Kidney (tissue), 22 donors: ENCODE measurements at places on chromosomes 13 and 19. TPM values are rescaled to one million over a fixed set of nuclear protein-coding genes. Genes with fewer than 3 reads are reported as not detected.

Gene PLA2G4C
- 16.5 TPM for total RNA-seq

Gene ALOX5AP
- total RNA-seq = 25.0 TPM

Gene ZNF439
- 13.2 TPM for total RNA-seq

Gene KLK6
- 15.0 TPM for total RNA-seq

Gene SIGLEC11
- 1.2 TPM for total RNA-seq

Gene OR7A17
- total RNA-seq = not detected

Gene RNF17
- not detected for total RNA-seq

Gene OR7C1
- total RNA-seq = 0.19 TPM

DNA sequence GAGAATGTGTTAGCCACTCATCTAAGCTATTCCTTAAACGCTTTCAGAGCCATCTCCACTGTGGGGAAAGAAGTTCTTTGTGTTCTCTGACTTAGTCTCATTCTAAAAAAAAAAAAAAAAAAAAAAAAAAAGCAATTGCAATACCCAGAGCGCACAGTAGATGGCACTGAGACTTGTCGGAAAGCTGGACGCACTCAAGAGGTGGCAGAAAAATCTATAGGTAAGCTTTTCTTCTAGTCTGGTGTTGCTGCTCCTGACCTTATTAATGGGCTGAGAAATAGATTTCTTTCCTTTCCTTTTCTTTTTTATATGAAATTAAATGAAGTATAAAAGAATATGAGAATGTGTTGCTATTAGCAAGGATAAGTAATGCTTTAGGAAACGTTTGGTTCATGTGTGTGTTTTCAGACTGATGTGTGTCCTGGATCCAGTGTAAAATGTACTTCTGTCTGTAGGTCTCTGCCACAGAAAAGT, 4.7 kb upstream of the GJB2 start:
- DNase-seq = peak; percentile 74

- no peak for DNase-seq
Observed at GRCh38 chr19:36514012-36514612, 14.0 kb downstream of the ZNF260 start.

DNA sequence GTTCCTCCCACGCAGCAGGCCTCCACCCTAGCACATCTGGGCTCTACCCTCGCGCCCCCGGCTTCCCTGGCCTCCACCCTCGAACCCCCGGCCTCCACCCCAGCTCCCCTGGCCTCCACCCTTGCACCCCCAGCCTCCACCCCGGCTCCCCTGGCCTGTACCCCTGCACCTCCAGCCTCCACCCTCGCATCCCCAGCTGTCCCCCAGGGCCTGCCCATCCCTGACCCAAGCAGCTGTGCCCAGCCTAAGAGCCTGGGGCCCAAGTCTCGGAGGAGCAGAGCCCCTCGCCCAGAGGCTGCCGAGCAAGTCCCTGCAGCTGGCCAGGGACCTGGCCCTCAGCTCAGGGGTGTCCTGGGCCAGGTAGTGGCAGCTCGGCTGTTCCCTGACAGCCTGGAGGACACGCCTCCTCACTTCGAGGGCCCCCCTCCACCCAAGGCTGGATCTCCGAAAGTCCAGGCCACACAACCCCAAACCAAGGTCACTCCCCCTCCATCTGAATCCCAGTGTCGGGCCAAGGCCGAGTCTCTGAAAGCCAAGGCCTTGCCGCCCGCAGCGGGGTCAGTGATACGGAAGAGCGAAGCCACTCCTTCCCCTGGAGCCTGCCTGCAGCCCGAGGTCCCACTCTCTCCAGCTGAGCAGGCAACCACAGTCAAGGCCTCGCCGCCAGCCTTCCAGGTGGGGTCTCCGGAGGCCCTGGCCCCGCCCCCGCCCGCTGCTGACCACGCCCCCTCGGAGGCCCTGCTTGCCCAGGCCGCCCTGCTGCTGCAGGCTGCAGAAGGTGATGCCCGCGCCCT, 7.9 kb upstream of the ARHGAP33 start:
- DNase-seq = peak; percentile 88

DNA sequence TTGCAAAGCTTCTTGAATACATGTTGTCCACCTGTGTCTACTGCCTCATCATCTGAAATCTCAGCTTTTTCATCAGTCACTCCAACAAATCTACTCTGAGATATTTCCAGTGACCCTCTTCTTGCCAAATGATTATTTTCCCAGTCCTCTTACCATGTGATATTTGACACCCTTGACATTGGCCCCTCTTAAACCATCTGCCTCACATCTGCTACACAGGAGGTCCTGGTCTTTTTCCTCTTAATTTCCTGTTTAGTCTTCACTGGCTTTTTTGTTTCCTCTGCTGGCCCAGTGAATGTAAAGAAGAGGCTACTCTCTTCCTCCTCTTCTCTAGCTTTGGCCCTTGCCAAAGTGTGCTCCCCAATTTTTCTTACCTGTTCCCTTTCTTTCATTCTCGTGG, 218.7 kb downstream of the DNAJC15 start:
- DNase-seq = no peak

GRCh38 chr13:87810391-87810801, 139.2 kb downstream of the SLITRK5 start:
- no peak for DNase-seq

DNA sequence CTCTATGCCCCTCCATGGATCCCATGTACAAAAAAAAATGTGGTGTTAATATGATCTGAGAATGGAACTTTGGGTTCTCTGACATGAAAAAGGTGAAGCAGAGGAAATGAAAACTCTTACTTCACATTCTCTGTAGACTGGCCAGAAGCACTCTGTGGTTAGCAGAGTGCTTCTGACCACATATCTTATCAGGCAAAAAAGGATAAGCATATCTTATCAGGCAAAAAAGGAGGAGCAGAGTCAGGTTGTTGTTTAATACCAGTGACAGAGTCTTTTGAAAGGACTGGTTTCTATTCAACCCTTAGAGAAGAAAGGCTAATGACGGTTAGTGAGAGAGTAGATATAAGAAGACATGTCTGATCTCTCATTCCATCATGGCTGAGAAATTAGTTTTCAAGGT, 1404.8 kb downstream of the SLITRK1 start:
- DNase-seq = no peak

GRCh38 chr13:35219021-35219420, 257.5 kb downstream of the MAB21L1 start:
- no peak for DNase-seq

GRCh38 chr19:6362351-6362801, 1.0 kb downstream of the CLPP start:
- DNase-seq = no peak

GRCh38 chr19:10408511-10409283, 5.4 kb upstream of the CDC37 start:
- DNase-seq = no peak

- no peak for DNase-seq
Observed at GRCh38 chr13:76425935-76426334, 460.3 kb downstream of the KCTD12 start.

DNA sequence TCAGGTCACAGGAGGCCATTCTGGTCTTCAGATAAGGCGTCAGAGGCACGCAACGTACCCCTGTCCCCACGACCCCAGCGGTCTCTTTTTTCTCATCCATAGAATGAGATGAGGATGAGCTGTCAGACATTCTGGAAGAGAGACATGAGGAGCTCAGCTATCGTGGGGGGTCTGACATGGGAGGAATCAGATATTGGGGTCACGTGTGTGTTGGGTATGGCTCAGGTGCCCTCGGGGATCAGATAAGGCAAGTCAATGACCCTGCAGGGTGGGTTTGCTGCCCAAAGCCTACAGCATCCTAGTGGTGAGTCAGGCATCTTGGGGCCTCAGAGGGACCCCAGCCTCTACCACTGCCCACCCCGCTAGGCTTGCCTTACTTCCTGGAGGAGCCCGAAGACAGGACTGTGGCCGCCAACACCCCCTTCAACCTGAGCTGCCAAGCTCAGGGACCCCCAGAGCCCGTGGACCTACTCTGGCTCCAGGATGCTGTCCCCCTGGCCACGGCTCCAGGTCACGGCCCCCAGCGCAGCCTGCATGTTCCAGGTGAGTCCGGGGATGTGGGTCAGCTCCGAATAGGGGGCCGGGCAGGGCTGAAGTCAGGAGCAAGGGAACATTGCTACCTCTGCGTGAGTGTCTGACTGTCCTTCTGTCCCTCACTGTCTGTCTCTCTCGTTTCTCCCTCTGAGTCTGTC, 2.6 kb downstream of the AXL start:
- no peak for DNase-seq

DNA sequence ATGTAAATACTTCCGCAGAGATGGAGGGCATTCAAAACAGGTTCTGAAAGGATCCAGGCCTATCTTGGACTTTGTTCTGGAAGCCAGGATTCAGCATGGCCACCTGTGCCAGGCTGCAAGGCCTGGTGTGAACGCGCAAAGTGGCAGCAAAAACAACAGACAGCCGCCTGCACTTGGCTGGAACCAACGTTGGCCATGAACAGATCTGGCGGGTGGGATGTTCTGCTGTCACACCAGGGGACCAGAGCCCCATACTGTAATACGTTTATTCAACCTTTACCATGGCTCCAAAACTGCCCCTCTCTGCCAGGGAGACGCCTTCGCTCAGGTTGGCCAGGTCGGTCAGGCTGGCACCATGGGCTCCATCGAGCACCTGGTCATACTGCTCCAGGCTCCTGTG, 69.7 kb downstream of the EPS15L1 start:
- DNase-seq = no peak

DNA sequence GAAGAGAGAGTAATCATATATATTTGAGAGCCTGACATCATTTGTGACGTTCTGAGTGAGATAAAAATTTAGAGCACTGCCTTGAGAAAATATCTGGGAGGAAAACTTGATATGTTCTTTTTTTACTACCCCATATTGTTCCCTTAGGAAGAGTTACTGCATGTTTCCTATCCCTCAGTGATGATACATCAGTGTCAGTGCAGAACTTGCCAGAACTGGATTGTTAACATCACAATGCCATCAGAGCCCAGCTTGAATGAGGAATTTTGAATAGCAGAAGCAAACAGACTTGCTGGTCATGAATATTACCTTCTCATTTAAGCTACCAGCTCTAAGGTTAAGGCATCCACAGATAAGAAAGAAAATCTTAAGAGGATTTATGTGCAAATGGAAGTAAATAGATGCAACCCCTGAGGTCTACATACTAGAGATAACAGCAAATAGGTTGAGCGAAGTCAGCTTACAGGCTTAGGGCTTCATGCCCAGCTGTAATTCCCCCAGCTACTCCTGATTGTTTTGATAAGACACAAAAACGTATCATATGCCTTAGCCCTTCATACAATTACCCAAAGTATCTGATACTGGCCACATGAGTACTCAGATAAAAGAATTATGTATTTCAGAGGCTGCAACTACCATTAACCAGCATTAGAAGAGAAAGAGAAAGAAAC, 313.7 kb upstream of the ATXN8OS start:
- peak; percentile 6 for DNase-seq

- no peak for DNase-seq
Observed at GRCh38 chr19:42488783-42489521, 39.3 kb downstream of the CEACAM1 start.

- no peak for DNase-seq
Observed at GRCh38 chr19:23800271-23800670, 41.6 kb upstream of the ZNF681 start.

DNA sequence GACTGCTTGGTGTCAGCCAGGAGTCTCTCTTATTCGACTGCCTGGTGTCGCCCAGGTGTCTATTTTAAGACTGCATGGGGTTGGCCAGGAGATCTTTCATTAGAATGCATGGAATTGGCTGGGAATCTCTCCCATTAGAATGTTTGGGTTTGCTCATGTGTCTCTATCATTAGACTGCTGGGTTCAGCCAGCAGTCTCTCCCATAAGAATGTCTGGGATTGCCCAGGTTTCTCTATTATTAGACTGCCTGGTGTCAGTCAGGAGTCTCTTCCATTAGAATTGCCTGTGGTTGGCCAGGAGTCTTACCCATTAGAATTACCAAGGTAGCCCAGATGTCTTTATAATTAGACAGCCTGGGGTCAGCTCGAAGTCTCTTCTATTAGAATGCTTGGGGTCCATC, 1496.0 kb downstream of the UQCRFS1 start:
- no peak for DNase-seq

- no peak for DNase-seq
Observed at GRCh38 chr13:99311748-99312492, 4.7 kb upstream of the GPR183 start.

DNA sequence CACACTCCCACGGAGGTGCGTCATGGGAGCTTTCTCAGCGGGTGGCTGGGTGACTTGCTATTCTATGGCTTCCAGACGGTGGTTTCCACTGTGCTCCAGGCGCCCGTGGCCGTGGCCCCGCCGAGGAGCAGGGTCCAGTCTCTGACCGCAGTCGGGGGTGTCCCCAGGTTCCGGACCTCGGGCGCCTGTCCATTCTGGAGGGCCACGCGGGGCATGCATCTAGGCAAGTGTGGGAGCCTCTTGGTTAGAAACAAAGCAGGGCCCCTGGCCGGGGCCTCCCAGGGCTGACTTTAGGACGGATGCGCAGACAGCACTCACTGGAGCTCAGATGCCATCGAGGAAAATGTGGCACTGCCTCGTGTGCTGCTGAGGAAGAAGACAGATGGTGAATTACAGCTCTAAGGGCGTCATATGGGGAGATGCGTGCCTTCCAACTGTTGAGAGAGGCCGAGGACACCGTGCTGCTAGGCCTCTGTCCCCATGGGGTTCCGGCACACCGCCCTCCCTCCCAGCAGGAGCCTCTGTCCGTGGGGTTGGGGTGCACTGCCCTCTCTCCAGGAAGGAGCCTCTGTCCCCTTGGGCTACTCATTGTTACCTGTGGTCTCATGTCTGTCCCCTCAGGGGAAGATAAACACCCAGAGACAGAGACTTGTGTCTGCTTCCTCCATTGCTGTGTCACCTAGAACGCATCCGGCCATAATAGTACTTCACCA, 38.1 kb downstream of the TMEM255B start:
- no peak for DNase-seq

DNA sequence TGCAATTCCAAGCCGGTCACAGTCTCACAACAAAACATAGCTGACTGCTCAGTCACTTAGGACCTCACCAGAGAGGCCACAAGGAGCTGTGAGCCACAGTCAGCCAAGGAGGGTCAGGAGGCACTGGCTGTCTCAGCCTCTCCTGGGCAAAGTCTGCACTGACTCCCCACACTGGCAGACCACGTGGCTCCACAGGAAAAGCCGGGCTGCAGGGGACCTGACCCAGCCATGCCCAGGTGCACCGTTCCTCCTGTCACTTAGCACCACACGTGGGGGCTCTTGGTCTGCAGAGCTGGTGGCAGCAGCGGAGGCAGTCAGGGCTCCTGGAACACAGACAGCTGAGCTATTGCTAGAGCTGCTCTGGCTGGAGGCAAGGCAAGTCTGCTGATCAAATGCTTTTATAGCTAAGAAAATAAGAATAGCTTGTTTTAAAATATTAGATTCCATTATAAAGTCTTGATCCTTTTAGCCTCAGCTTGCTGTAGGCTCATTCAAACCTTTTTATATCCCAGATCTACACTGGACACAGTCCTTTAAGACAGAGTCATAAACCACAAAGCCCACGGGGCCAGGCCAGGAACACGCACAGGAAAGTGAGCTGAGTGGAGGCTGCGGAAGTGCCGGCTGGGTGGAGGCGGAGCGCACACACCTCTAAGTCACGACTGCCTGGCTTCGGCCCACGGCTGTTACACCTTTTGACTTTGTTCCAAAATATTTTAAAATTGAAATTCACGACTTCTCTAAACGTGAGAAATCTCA, 744.1 kb downstream of the UQCRFS1 start:
- DNase-seq = peak; percentile 72
